ENCODE measurements at places on chromosomes 3 and 15.
A peak's percentile ranks its signal among the peaks of the same experiment; 100 is the strongest.

DNA sequence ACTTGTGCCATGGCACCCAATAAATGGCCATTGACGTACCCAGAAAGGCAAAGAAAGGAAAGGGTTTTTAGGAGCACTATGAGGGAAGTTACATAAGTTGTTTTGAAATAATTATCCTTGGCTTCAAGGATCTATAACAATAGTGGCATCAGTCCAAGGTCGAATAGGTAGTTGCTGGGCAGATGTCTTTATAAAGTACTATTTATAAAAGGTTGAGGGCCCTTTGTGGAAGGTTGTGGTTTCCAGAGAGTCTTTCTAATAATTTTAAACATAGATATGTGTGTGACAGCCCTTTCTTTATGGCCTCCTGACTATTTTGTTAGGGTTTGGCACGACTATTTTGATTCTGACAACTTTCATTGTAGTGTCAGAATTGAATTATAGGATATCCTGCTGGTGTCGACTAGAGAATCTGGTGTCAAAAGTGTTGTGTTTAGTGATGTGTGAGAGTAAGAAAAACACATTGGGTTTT lies 260.5 kb downstream of the PYDC2 start:
- no peak for DNase-seq

GRCh38 chr3:9978710-9979305 lies 7.8 kb downstream of the EMC3 start:
- DNase-seq: no peak

DNA sequence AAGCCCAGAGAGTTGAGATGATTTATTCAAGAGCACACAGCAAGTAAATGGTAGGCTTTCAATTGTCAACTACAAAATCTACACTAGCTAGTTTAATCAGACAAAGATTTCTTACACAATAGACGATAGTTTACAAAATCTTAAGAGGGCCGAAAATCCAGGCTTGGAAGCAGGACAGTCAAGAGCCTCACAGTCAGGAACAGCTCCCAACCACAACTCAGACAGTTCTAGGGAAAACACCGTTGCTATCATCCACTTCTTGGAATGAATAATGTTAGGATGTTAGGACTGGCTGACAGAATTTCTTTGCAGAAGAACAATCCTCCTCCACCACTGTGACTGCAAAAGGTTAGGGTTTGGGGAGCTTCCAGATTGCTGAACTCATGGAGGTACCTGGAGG lies 290.8 kb upstream of the ZPLD1 start:
- no peak for DNase-seq

DNA sequence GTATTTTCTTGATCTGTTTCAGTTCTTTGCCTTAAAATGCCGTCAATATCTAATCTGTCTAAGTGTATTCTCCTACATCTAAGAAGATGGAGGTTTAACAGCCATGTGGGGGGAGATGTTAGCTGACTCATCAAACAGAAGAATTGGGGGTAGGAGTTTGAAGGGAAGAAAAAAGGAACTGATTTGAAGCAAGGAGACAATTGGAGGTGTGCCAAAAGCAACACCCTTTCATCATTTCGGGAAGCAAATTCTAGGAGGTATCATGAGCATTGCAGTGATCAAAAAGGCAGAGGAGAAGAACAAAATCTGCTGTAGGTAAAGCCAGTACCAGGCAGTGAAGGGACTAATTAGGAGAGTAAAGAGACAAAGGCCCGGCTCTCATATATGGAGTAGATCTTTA lies 337.3 kb upstream of the TBC1D5 start:
- no peak for DNase-seq

GRCh38 chr3:13308380-13308801 lies 111.7 kb downstream of the NUP210 start:
- no peak for DNase-seq

- no peak for DNase-seq
Observed at GRCh38 chr15:100809587-100809986, 70.0 kb upstream of the ALDH1A3 start.

- peak; percentile 94 for DNase-seq
Observed at GRCh38 chr15:66702035-66702786, at the start of gene SMAD6. Gene SMAD6, plus strand, starts transcription at chr15:66702236. Its CDS starts 1,023 bp downstream, at chr15:66703259.

GRCh38 chr3:45057557-45057956 lies 31.5 kb downstream of the CLEC3B start:
- no peak for DNase-seq

DNA sequence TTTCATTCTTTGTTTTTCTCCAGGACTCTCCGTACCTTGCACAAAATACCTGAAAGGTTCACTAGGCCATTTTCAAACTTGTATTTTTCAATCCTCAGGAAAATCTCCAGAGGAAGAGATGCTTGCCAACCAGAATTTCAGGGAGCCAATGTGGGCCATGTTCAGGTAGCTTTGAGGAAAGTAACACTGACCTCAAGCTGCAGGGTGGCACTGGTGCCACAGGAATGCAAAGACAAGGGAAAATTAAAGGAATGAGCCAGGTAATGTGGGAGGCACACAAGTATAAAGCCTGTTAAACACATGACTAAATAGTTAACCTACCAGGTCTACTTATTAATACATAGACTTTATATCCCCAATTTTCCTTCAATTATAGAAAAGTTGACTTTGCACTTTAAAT lies 51.9 kb upstream of the GAP43 start:
- no peak for DNase-seq

GRCh38 chr3:168162172-168162571 lies 66.4 kb upstream of the GOLIM4 start:
- no peak for DNase-seq

DNA sequence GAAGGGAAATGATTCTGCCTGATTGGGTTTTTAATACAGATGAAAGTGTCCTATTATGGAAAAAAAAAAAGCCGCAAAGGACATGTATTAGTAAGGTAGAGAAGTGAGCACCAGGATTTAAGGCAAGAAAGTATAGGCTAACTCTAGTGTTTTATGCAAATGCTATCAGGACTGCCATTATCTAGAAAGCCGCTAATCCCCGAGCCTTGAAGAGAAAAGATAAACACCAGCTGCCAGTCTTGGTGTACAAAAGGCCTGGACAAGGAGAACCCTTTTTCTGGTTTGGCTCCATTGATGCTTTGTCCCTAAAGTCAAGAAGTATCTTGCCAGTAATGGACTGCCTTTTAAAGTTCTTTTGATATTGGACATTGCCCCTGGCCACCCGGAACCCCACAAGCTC lies 8.6 kb upstream of the TRIM59 start:
- DNase-seq: no peak

GRCh38 chr3:57126244-57126643 lies 38.9 kb downstream of the IL17RD start:
- no peak for DNase-seq

- peak; percentile 76 for DNase-seq
Observed at GRCh38 chr15:34239151-34239808, 14.5 kb downstream of the EMC4 start.

- no peak for DNase-seq
Observed at GRCh38 chr3:118587037-118587741, 447.5 kb downstream of the IGSF11 start.

All from SW 1271 (cell line).